ENCODE measurements at places on chromosomes 7 and 10. TPM values are rescaled to one million over a fixed set of nuclear protein-coding genes. Genes with fewer than 3 reads are reported as not detected.

DNA sequence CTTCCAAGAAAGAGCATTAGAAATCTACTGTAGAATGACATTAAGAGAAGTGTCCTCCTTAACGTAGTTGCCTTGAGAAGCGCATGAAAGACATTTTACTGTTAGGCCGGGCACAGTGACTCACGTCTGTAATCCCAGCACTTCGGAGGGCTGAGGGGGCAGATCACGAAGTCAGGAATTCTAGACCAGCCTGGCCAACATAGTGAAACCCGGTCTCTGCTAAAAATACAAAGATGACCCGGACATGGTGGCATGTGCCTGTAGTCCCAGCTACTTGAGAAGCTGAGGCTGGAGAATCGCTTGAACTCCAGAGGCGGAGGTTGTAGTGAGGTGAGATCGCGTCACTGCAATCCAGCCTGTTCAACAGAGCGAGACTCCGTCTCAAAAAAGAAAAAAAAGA is 28.9 kb downstream of the TARP start:
- DNase-seq = no peak

- no peak for DNase-seq
Observed at GRCh38 chr7:148624735-148625134, 34.2 kb downstream of the C7orf33 start.

DNA sequence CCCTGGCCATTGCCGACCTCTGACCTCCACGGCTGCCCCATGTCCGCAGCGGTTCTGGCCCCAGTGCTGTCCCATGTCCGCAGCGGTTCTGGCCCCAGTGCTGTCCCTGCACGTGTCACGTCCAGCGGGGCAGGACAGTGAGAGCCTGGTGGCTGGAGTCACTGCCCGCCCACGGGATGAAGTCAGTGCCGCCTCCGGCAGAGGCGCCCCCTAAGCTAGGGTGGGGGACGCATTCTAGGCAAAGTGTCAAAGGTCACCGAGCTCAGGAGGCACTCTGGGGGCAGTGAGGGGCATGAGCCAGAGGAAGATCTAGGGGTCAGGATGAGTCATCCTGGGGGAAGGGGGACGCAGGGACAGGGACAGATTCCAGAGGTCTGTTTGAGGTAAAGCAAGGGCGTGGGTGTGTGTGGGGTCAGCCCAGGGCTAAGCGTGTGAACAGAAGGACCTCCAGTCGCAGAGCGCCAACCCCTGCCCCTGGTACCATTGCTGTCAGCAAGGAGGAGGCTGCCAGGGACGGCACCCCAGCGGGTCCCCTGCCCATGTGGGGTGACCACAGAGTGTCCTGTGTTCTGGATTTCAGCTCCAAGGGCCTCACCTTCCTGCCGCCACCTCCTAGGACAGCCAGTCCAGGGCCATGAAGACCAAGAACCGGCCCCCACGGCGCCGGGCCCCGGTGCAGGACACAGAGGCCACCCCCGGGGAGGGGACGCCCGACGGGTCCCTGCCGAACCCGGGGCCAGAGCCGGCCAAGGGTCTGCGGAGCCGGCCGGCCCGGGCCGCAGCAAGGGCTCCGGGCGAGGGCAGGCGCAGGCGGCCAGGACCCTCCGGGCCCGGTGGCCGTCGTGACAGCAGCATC is 665 bp downstream of the BHLHA15 start:
- DNase-seq = no peak

GRCh38 chr10:118990326-118990725 is 39.2 kb upstream of the NANOS1 start:
- no peak for DNase-seq

DNA sequence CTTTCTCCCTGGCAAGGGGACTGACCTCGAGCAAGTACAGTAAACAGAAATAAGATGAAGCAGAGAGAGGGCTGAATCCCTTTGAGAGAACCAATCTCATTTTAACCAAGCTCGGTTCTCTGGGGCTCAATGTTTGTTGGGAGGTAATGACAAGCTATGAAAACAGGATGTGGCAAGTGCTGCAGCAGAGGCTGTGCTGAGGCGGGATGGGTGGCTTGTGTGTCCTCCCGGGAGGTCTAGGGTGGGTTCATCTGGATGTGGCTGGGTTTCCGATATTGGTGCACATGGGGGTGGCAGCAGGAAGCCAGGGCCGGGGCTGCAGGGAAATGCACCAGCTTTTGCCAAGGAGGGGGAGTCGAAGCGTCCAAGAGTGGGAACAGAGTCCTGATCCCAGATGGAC is 84.5 kb downstream of the AOAH start:
- peak; percentile 57 for DNase-seq

The AS3MT gene
- 0.34 TPM for total RNA-seq

The AEBP1 gene
- total RNA-seq = not detected
